ENCODE measurements at places on chromosomes 5 and 9.

GRCh38 chr9:18143073-18143745, 330.7 kb upstream of the ADAMTSL1 start:
- no peak for DNase-seq

DNA sequence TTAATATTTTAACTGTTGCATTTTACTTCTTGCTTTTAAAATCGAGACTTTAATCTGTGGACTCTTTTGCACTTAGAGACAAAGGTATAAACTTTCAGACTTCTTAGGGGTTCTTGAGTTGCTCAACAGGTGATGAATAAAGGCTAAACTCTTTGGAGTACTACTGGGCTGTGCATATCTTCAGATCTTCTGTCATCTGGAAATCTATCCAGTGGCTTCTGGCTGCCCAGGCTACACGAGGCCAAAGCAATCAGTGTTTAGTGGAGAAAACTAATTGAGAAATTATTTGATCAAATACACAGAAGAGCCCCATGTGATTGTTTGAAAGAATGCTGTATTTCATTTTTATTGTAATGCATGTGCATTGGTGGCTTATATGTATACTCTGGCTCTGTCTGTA, 146.1 kb downstream of the PBX3 start:
- DNase-seq, result no peak

- no peak for DNase-seq
These were observed 264.0 kb upstream of the TRIM32 start for GRCh38 chr9:116423149-116423548.

DNA sequence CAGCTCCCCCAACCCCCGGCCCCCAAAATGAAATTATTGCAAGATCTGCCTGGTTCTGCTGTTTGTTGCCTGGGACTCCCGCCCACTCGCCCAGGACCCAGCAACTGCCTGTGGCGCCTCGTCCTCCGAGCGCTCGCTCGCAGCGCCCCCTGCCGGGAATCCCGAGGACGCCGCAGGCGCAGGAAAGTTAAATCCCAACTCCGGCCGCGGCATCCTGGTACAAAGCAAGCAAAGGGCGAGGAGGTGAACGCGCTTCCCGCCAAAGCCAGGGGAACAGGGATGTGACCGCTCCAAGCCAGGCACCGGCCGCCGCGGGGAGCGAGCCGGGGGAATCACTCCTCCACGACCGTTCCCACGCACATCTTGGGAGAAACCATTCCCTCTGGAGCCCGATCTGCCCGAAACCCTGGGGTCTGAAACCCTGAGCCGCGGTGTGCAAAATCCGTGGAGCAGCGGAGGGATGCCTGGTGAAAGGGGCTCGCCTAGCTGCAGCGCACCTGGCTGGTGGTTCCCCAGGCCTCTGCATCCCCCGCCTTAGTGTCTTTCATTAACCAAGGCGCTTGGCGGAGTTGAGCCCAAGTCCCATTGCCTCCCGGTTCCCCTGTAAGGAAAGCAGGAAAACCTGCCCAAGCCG, 1.3 kb downstream of the SEMA5A start:
- DNase-seq, result peak; percentile 82

GRCh38 chr5:746258-746761, 38.2 kb downstream of the ZDHHC11B start:
- DNase-seq, result no peak

GRCh38 chr5:107878661-107879060, 207.9 kb upstream of the EFNA5 start:
- no peak for DNase-seq

DNA sequence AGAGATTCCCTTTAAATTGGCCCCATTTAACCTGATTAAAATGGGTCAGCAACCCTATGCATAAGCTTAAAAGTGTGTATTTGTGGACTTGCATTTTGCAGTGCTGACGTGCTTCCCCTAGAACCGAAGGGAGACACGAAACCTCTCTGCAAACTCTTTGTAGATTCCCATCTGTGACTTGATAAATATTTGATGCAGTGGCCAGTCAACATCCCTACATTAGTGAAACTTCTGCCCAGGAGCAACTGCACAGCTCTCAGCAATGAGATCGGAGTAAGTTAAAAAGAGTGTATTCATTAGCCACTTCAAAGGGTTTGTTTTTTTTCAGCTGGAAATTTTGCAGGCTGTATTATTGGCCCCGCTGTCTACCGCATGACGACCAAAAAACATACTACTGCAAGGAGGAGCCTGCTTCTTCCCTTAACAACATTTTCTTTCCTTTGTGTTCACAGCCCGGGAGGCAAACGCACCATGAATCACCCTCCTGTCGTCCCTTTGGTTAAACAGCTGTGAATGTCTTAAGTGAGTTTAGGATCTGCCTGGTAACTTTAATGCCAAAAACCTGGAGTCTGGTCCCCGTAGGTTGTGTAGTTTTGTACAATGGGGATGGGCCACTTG, 38.0 kb upstream of the TCERG1 start:
- no peak for DNase-seq

GRCh38 chr9:89480825-89481537, 16.9 kb downstream of the SEMA4D start:
- DNase-seq, result no peak

Data from putamen (tissue), 1 donor.